Mucosa of descending colon (tissue), 3 donors: ENCODE measurements at places on chromosomes 3 and 15.
A peak's percentile ranks its signal among the peaks of the same experiment; 100 is the strongest.

DNA sequence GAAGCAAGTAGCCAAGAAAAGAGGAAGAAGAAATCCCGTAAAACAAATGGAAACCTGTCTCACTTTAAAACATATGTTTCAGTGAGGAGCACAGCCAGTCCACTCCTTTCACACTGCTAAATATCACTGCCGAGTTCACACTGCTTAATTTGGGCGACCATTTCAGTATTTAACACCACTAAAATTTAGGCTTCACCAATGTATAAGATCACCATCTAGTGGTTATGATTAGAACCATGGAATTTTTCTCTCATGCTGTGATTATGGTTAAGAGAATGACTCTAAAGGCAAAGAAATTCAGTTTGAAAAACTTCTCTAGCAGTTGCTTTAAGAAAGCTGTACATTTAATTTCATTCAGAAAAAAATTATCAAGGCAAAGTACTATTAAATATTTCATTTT is 16.6 kb downstream of the SLC4A7 start:
- no peak for DNase-seq

GRCh38 chr3:181892848-181893247 is 181.1 kb downstream of the SOX2 start:
- DNase-seq, result no peak

DNA sequence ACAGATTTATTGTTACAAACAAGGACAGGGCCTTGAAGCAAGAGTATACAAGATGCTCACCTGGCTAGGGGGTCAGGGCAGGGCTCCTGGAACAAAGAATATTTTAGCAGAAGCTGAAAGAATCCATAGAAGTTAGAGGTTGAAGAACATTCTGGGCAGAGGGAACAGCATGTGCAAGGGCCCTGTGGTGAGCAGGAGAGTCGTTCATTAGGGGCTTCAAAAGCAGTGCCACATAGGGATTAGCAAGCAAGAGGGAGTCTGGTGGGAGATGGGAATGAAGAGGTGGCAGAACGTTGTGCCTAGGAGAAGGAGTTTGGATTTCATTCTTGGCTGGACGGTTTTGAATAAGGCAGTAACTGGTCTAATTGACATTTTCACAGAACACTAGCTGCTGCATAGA is 22.9 kb downstream of the DNAJB8 start:
- DNase-seq, result no peak

- DNase-seq, result no peak
These were observed 86.7 kb downstream of the THBS1 start for GRCh38 chr15:39667382-39668127.

DNA sequence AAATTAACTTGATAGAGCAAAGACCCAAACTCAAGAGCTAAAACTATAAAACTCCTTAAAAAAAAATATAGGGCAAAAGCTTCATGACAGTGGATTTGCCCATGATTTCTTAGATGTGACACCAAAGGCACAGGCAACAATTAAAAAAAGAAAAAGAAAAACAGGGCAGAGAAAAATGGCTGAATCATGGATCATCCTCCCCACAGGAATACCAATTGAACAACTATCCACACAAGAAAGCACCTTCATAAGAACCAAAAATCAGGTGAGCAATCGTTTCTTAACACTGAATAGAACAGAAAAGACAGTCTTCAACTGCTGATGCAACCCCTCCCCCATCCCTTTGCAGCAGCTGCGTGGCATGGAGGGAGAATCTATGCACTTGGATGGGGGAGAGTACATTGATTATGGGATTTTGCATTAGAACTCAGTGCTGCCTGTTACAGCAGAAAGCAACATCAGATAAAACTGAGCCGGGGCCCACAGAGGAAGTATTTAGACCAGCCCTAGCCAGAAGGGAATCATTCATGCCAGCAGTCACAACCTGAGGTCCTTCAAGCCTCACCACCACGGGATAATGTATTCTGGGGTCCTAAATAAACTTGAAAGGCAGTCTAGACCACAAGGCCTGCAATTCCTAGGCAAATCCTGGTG is 15.7 kb downstream of the C3orf33 start:
- no peak for DNase-seq

- DNase-seq, result no peak
These were observed 75.9 kb downstream of the RAB7A start for GRCh38 chr3:128801779-128802380.

GRCh38 chr3:161337311-161337710 is 34.0 kb downstream of the SPTSSB start:
- no peak for DNase-seq

DNA sequence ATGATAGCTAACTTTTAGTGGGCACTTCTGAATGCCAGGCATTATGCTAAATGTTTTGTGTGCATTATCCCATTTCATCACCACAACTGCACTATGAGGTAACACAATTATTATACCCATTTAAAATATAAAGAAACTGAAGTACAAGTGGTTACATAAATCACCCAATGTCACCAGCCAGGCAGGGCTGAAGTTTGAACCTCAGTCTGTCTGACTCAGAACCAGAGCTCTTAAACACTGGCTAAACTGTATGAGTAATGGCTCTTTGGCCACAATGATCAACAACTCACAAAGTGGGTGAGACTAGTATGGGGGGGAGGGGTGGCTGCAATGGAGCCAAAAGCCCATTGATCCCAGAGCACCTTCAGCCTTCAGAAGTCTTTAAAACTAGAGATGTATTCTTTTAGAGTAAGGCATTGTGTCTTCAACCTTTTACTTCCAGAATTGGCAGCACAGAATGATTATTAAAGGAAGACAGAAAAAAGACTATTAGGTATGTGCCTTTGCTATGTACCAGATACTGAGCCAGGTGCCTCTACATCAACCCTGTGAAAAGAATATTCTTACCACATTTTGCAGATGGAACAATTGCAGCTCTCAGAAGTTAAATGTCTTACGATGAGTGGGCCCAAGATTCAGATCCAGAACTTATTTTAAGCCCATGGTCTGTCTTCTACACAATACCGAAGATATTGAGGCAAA is 166.9 kb downstream of the UACA start:
- DNase-seq, result no peak

DNA sequence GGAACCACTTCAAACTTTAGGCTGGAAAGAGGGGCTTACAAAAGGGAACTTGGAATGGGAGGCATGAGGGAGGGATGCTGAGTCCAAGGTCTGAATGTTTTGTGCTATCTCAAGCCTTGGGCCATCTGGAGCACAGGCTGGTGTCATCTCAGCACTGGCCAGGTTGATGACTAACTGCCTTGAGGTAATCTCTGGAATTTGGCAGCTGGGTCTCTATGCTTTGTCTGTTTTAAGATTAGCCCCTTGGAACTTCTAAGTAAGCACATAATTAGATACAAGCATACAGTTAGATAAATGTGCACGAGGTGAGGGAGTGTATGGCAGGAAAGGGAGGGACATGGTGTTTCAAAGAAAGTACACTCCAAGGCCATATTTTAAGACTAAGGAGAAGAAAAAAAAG is 252.4 kb upstream of the CCDC54 start:
- DNase-seq, result no peak

GRCh38 chr15:37053166-37053565 is 47.2 kb downstream of the MEIS2 start:
- no peak for DNase-seq

DNA sequence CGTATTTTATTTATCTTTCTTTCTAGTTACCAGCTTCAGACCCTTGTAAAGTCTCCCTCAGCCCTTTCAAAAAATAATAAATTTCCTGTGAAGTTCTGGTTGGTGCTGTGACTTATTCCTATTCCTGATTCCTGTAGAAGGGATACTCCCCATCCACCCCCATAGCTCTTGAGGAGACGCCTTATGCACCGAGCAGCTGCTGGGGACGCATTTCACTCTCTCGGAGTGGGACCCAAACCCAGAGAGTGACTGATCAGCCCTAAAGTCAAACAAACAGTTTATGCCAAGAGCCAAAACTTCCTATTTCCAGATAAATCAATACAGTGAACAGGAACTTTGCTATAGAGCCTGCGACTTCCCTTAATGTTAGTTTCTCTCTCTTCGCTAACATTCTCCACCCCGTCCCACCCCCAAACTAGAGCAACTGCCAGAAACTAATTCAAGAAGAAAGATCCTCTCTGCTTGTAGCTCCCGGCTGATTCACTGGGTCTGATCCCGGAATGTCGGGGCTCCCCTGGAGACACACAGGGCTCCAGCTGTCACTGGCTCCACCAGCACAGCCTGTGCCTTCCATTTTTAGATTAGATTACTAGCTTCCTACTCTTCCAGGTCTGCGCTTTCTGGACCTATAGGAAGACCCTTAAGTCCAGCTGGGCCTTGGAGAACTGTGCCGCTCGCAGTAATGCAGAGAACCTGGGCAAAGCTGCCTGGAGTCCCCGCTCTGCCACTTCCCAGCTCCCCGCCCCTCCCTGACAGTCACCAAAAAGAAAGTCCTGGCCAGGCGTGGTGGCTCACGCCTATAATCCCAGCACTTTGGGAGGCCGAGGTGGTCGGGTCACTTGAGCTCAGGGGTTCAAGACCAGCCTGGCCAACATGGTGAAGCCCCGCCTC is 45.2 kb downstream of the KLHL25 start:
- no peak for DNase-seq

- DNase-seq, result no peak
These were observed 14.3 kb upstream of the CAMKV start for GRCh38 chr3:49883998-49884397.

GRCh38 chr3:136343873-136344555 is 93.9 kb downstream of the PCCB start:
- DNase-seq, result peak; percentile 89
